ENCODE measurements at places on chromosomes 3 and 15.

- DNase-seq = no peak
Observed at GRCh38 chr3:16604433-16604832, 790 bp downstream of the DAZL start.

DNA sequence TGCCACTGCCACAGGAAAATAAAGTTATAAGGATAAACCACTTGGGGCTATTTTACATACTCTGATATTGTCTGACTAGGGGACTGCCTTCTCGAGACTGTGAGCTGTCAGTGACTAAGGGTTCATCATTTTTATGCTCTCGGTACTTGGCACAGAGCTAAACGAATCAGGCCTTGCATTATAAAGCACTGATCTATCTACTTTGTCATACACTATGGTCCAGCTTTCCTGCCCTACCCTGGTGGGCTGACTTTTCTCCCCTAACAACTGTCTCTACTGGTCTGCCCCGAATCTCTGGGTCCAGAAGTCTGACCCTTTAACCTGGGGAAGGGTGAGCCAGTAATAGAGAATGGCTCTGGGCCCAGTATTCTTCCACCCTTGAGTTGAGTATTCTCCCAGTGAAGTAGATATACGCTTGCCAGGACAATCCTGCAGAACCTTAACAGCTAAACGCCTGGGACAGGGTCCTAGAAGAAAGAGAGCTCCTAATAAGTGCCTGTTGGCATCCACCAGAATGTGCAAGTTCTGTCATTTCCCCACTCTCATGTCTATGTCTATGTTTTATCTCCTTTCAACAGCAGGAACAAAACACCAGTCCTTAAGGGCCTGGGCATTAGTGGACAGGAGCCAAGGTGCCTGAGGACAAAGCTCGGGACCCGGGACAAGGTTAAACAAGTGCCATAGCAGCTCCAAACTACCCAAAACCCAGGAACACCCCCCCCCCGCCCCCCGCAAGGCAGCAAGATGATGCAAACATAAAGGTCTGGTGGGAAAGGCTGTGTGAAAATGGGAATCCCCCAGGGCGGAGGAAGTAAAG lies 1.2 kb downstream of the LARP6 start:
- DNase-seq = no peak

GRCh38 chr15:52551762-52552161 lies 17.1 kb downstream of the ARPP19 start:
- DNase-seq = no peak

DNA sequence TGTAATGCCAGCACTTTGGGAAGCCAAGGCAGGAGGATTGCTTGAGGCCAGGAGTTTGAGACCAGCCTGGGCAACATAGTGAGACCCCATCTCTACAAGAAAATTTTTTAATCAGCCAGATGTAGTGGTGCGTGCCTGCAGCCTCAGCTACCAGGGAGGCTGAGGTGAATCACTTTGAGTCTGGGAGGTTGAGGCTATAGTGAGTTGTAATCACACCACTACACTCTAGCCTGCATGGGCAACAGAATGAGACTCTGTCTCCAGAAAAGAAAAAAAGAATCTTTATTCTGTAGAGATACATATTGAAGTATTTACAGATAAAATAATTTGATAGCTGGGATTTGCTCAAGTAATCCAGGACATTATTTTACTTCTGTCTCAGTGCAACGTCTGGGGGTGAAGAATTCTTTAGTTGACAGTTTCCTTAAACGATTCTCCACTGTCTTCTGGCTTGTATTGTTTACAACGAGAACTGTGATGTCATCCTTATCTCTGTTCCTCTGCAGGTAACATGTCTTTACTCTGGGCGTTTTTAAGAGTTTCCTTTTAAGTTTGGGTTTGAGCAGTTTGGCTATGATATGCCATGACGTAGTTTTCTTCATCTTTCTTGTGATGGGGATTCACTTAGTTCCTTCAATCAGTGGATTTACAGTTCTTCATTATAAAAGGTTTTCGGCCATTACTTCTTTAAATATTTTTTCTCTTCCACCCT lies 26.3 kb downstream of the KPNA1 start:
- DNase-seq = no peak

DNA sequence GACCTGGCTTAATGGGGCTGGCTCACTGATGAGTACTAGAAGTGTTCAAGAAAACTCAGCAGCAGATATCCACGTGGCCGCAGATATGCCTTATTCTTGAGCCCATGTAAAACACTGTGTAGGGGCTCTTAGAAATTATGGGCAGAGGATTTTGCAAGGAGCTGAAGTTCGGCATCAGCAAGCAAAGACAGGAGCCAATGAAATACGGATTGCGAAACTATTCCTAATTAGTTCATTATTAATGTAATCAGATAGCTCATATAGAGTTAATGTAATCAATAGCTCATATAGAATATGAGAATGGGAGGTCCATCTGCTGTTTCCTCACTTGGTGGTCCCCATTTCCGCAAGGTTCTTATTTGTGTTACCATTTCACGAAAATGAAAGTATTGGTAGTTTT lies 9.0 kb upstream of the GSK3B start:
- no peak for DNase-seq

- no peak for DNase-seq
Observed at GRCh38 chr15:69086427-69087204, 72.1 kb downstream of the NOX5 start.

DNA sequence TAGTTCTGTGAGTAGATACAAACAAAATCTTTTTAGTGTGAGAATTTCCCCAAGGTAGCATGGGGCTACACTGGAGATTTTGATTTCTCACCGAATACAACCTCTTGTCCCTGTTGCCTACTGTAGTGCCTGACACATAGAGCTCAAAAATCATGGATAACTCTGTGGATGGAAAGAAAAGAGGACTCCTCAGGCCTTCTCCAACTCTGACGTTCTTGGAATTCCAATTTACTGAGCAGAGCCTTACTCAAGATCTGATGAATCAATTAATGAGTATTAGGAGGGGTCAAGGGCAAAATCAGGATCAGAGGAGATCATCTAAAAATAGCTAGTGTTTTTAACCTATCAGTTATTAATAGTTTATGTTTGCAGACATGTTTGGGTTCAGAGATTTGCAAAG lies 46.7 kb upstream of the PYDC2 start:
- no peak for DNase-seq

DNA sequence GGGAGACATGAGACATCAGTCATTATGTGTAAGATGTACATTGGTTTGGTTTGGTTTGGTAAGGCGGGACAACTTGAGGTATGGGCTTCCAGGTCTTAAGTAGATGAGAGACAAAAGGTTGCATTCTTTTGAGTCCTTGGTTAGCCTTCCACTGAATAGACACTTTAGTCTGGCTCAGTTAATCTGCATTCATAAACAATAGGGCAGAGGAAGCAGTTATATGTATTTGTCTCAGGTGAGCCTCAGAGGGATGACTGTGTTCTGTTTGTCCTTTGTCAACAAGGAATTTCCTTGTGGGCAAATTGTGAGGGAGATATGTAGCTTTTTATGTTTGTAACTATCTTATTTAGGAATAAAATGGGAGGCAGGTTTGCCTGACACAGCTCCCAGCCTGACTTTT lies 50.4 kb downstream of the TCF12 start:
- DNase-seq = no peak

DNA sequence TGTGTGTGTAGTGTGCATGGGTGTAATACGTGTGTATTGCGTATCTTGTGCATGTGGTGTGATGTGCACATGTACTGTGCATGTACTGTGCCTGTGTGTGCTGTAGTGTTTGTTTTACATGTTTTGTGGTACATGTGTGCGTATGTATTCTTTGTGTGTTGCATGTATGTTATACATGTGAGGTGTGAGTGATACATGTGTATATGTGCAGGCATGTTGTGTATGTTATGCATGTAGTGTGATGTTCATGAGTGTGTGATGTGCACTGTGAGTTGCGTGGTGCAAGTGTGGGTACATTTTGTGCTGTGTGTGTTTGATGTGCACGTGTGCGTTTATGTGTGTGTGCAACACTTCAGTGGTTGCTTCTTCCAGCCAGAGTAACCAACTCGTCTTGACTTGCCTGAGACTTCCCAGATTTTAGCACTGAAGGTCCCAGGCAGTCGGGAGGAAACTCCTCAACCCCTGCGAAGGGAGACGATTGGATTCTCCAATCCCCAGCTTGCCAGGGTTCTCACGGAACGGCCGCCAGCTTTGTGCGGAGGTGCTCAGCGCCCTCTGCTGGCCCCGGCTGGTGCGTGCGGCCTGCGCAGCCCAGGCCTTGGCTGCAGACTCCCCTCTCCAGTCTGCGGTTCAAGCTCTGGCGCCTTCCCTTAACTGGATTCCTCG lies 3.6 kb downstream of the GALNT15 start:
- peak; percentile 46 for DNase-seq

DNA sequence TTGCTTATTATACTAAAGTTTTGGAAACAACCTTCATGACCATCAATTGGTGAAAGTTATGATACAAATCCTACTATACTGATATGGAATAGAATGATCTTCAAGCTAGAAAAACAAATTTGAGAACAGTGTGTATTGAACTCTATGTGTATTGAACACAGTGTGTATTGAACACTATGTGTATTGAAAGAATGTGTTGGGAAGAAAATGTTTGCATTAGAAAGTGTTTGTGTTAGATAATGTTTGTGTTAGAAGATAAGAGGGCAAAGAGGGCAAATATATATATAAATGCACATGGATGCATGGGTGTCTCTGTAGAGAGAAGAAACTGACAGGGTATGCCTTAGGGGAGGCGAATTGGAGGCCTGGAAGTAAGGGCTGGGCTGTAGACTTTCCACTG lies 42.4 kb downstream of the PCCB start:
- no peak for DNase-seq

- DNase-seq = no peak
Observed at GRCh38 chr3:49967291-49967690, 27.3 kb downstream of the RBM6 start.

- DNase-seq = no peak
Observed at GRCh38 chr3:99699841-99700240, 61.4 kb downstream of the COL8A1 start.

DNA sequence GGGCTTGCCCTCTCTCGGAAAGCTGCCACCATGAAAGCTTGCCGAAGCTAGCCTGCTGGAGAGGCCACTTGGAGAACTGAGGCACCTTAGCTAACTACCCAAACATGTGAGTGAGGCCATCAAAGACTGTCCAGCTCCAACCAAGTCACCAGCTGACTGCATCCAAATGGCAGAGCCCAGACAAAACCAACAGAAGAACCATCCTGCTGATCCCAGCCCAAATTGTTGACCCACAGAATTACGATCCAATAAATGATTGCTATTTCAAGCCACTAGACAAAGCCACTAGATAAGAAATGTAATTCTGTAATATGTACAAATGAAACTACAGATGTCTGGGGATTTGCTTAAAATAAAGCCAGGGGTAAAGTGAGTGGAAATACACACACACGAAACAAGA lies 109.8 kb upstream of the TRPM1 start:
- no peak for DNase-seq

DNA sequence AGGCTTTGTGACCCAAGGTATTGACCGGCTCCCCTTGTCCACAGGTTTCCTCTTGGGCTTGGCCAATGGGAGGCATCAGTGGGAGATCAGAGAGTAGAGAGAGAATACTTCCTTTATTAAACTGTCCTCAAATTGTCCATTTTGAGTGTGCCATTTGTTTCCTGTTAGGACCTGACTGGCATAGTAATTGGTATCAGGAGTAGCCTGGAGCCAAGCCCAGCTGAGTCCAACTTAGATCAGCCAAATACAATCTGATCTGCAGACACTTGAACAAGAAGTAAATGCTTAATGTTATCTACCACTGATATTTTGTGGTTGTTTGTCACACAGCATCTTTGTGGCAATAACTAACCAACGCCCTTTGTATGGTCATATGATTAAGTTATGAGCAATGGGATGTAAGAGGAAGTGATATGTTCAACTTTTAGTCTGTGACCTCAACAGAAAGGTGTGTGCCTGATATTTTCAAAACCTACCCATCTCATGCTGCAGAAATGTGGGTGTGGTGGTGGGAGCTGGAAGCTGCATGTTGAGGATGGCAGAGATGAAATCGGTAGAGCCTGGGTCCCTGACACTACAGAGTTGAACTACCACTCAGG lies 13.3 kb downstream of the MYD88 start:
- peak; percentile 12 for DNase-seq

DNA sequence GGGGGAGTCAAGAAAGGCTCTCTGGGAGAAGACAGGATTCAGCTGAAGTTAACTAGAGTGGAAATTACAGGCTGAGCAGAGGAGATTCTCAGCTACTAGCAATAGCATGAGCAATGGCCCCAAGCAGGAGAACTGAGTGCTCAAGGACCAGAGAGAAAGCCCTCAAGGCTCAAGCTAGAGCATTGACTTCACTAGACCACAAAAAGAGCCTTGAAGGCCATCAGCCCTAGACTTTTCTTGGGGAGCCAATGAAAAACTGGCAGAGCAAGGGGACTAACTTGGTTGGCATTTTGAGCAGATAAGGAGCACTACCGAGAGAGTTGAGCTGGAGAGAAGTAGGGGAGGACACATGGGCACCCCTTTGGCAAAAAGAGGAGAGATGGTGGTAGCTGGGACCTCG lies 277.6 kb downstream of the FEZF2 start:
- DNase-seq = no peak

DNA sequence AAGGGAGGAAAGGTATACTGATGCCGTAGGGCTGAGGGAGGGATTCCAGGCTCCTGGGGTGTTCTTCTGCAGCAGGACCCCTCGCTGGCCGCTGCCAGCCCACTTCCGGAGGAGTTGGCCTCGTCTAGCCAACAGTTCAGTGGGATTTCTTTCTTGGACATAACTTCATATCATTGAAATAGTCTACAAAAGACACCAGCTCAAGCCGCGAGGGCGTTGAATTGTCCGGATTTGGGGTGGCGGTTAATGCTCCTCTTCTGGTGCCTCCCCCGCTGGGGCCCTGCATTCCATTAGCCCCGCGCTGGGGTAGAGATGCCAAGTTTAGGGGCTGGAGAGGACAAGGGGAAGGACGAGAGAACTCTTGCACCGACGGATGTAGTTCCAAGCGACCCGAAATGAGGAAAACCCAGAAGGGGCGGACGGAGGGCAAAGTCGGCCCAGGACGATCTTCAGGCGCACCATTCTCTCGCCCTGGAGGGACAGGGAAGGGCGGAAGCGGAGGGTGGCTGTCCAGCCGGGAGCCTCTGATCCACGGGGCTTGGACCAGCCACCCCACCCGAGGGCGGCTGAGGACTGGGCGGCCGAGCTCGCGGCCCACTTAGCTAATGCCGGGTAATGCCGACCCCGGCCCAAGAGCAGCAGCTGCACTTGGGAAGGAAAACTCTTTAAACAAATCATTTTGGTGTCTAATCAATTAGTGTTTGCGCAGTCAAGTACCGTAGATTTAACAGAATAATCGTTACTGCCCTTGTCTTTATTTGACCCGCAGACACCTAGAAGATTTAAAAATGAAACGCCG lies 4.7 kb upstream of the ONECUT1 start:
- no peak for DNase-seq

DNA sequence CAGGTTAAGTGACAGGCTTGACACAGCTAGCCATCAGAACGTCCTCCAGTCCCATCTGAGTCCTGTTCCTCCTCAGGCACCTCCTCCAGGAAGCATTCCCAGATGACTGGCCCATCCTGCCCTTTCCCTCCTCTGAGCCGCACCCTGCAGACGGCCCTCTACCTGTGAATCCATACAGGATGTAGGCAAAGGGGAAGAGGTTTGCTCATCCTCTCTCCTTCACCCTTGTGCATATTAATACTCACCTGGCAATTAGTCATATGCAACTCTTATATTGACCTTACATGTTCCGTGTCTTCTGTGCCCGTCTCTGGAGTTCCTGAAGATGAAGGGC lies 61.9 kb downstream of the SMAD3 start:
- DNase-seq = no peak
